Thymus (tissue), 14 donors: ENCODE measurements at places on chromosomes 4 and X.

DNA sequence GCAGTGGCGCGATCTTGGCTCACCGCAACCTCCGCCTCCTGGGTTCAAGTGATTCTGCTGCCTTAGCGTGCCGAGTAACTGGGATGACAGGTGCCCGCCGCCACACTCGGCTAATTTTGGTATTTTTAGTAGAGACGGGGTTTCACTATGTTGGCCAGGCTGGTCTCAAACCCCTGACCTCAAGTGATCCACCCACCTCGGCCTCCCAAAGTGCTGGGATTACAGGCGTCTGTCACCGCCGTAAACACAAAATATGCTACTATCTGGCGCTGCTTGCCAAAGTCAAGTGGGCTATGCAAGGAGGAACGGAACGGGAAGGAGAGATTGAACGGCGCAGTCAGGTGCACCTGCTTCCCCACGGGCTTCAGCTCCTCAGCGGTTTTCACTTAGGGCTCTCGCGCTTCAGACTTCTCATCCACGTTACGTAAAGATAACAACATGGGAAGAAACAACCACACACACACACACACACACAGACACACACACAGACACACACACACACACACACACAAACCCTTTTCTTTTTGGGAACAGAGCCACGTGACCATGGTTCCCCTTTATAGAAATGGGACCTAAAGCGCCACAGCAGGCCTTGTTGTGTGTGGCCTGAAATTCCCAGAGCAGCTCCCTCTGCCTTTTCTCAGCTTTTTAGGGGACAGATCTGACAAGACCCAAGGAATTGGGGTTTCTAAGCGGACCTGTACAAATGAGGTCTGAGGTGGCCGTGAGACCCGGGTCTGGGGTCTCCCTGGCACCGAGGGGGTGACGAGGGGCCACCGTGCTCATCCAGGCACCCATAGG is 1.5 kb downstream of the P2RY8 start:
- DNase-seq: peak; percentile 50

DNA sequence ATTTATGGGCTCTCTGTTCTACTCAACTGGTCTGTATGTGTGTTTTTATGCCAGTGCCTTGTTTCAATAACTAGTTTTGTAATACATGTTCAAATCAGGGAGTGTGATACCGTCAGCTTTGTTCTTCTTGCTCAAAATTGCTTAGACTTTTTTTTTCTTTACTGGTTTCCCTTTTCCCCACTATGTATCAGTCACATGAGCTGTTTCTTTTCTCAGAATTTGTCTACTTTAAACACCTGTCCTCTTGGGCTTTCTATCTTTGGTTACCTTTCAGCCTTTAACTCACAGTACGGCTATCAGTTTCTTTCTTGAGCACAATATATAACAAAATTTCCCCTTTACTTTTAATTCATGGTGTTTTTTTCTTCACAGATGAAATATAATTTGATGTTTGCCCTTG is 5.4 kb upstream of the GLRA3 start:
- DNase-seq: no peak

- DNase-seq: no peak
Measured at GRCh38 chr4:18435781-18436180, 414.2 kb upstream of the LCORL start.

- no peak for DNase-seq
Measured at GRCh38 chr4:13471400-13471799, 12.7 kb downstream of the RAB28 start.

GRCh38 chr4:94038195-94038594 is 169.5 kb upstream of the SMARCAD1 start:
- no peak for DNase-seq

DNA sequence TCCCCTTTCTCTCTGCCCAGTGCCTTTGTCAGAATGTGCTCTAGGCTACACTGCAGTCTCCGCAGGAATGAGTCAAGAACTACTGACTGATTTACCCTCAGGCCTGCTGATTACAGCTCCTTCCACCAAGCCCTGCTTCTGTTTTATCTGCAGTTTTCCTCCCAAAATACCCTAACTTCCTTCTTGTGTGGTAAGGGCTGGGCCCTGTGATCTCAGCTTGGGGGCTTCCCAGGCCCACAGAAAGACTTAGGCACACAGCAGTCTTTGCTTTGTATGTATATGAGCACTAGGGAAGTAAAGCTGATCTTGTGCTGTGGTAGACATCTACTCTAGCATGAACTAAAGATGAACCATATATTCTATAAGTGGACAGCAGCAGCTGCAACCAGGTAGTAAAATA is 18.8 kb downstream of the PAK3 start:
- DNase-seq: no peak

- DNase-seq: no peak
Measured at GRCh38 chr4:64581422-64581821, 172.2 kb upstream of the TECRL start.

- no peak for DNase-seq
Measured at GRCh38 chr4:119676101-119676500, 47.5 kb upstream of the PDE5A start.

DNA sequence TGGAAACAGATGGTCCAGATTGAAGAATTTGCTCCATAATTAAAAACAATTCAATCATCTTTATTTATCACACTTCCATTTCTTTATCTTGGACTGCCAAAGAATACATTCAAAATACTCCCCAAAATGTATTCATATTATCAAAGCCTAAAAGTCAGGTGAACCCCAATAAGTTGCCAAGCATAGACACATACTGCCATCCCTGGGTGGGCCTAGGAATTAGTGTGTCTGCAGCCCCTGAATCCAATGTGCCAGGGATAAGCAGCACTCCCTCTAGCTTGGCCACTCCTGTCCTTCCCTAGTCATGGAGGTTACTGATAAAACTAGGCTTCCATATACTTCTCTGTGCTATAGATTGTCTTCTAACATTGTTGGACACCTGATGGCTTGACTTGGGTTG is 199.9 kb downstream of the TENM3 start:
- DNase-seq: no peak

GRCh38 chr4:8294775-8295174 is 25.2 kb downstream of the HTRA3 start:
- DNase-seq: no peak

GRCh38 chr4:111542056-111542455 is 603.2 kb upstream of the FAM241A start:
- DNase-seq: no peak

DNA sequence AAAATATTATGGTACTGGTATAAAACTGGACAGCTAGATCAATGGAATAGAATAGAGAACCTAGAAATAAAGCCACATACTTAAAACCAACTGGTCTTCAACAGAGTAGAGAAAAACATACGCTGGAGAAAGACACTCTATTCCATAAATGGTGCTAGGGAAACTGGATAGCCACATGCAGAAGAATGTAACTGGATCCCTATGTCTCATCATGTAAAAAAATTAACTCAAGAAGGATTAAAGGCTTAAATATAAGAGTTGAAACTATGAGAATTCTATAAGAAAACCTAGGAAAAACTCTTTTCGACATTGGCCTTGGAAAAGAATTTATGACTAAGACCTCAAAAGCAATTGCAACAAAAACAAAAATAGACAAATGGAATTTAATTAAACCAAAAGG is 114.6 kb downstream of the PCDH18 start:
- DNase-seq: no peak

GRCh38 chr4:128363966-128364365 is 76.4 kb upstream of the PGRMC2 start:
- DNase-seq: no peak

- DNase-seq: no peak
Measured at GRCh38 chr4:73070074-73070390, 516 bp upstream of the COX18 start.

GRCh38 chr4:103482893-103483292 is 236.9 kb downstream of the TACR3 start:
- DNase-seq: no peak

DNA sequence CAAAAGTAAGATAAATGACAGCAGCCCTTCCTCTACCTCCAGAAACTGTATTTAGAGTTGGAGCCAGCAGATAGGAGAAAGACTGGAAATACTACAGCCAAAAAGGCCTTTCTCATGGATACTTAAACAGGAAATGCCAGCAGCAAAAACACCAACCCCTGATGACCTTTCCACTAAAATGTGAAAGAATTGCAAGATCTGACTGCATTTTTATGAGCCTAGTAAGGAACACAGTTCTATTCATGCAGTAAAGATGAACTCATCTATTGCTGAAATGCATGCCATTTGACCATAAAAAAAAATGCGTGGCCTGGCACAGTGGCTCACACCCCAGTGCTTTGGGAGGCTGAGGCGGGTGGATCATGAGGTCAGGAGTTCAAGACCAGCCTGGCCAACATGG is 19.9 kb downstream of the ABCG2 start:
- no peak for DNase-seq

- DNase-seq: no peak
Measured at GRCh38 chr4:87912164-87913004, 63.1 kb upstream of the SPP1 start.

DNA sequence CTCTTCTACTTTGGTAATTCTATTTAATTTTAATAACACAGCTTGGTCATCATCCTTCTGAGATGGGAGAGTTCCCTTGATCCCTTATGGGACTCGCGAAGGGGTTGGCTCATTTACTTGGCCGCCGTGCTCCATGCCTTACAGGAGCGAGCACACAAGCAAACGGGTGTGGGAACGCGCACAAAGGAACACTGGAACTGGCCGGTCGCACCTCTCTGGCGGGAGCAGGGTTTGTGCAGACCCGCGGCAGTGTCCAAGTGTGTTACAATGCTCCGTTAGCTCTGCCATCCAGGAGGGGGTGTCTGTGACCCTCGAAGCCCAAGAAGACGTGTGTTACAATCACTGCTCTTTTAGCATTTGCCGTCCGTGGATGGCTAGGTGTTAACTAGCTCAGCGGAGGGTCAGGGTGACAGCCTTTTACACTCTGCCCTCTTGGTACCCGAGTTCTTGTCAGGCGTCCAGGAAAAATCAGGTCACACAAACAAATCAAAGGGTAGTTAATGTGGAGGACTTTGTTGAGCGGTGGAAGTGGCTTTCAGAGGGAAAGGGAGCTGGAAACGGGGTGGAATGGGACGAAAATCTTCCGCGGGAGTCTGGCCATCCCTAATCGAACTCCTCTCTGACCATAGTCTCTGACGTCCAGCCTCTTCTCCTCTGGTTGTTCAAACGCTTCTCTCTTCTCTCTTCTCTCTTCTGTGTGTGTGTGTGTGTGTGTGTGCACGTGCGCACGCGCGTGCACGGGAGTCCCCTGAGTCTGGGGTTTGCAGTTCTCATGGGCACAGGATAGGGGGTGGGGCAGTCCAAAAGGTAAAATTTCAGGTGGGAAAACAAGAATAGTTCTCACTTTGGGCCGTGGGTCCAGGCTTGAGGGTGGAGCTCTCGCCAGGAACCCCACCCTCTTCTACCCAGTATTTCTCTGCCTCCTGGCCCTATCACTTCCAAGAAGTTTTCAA is 76.3 kb downstream of the SLC10A7 start:
- DNase-seq: no peak

GRCh38 chr4:75912968-75913367 is 10.7 kb upstream of the PPEF2 start:
- DNase-seq: no peak

DNA sequence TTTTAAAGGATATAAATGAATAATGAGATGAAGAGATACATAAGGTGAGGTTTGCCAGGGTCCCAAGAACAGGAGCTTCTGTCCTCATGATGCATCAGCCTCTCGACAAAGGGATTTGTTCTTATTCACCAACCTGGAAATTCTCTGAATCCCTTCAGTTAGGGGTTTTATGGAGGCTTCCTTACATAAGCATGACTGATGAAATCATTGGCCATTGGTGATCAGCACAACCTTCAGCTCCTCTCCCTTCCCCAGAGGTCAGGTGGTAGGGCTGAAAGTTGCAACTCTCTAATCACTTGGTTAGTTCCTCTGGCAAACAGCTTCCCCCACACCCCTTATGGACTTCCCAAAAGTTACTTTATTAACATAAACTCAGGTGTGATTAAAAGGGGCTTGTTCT is 222.0 kb downstream of the SPRY1 start:
- DNase-seq: no peak

DNA sequence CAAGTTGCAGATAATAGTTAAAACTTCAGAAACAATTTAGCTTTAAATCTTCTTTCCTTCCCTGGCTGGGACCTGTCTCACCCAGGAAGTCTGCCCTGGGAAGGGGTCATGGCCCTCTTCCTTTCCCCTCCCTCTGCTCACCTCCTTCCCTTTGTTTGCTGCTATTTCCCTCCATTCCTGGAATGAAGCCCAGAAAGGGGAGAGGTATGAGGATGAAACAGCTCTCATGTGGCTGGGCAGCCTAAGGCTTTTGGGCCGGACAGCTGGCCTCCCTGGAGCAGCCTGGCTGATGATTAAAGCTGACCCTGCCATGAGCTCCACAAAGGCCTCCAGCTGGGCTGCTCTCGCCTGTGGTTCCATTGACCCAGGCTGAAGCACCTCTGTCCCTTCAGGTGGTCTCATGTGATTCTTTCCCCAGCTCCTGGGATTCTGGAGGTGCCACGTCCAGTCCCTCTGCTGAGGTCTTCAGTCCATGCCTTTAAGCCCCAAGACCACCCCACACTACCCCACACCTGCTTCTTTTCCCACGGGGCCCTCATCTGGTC is 202.1 kb downstream of the PTTG2 start:
- no peak for DNase-seq

DNA sequence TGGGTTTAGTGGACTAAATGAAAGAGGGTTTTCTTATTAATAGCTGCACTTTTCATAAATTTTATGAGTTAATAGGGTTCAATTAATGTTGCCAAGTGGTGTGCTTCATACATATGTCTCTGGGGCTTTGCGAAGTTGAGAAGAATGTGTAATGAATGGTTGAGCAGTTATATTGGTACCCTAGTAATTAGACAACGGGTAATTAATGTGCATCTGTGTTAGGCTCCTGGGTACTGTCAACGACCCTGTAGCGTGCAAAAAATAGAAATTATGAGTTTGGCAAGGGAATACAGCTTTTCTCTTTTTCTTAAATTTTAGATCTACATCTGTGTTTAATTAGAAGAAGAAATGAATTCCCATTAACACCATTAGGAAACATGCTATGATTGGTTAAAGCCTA is 1027.7 kb downstream of the ARAP2 start:
- DNase-seq: no peak

- no peak for DNase-seq
Measured at GRCh38 chrX:47179221-47179927, 14.3 kb upstream of the UBA1 start.

DNA sequence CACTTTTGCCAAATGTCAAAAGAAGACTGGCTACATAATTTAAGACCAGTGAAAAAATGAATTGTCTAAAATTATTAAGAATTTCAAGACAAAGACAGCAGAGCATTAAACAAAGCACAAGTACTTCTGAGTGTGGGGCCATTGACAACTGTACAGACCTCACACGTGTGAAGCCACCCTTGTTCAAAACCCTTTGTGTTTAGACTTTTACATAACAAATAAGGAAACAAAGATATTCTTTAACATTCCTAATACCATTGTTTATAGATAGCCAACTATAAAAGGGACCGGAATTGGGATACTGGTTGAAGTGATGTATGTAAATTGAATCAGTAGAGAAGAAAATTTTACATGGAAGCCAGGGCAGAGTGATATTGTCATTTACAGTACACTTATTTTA is 624.2 kb downstream of the PCDH18 start:
- DNase-seq: no peak

DNA sequence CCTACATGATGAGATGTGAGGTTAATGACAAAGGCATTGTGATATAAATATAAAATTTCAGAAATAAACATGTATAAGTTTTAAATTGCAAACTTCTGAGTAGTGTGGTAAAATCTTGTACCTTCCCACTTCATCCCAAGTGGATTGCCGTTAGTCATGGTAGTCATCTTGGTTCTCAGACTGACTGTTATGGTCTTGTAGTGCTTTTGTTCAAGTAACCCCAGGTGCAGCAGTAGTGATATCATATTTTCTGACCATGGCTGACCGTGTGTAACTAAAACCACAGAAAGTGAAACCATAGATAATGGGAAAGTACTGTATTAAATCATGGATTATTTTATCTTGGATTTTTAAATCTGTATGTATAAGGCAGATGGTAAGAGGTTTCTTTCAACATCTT is 74.8 kb upstream of the SLIT2 start:
- DNase-seq: no peak
